Activated CD8-positive, alpha-beta memory T cell treated with anti-CD3 and anti-CD28 coated beads, Interleukin-2, amount 10 ng/mL, durations not matched to agents 7 days and 5 days (primary cell): ENCODE measurements at places on chromosomes 4 and X. TPM values are rescaled to one million over a fixed set of nuclear protein-coding genes. Genes with fewer than 3 reads are reported as not detected.

- no peak for DNase-seq
Observed at GRCh38 chr4:142596595-142596994, 249.5 kb downstream of the INPP4B start.

DNA sequence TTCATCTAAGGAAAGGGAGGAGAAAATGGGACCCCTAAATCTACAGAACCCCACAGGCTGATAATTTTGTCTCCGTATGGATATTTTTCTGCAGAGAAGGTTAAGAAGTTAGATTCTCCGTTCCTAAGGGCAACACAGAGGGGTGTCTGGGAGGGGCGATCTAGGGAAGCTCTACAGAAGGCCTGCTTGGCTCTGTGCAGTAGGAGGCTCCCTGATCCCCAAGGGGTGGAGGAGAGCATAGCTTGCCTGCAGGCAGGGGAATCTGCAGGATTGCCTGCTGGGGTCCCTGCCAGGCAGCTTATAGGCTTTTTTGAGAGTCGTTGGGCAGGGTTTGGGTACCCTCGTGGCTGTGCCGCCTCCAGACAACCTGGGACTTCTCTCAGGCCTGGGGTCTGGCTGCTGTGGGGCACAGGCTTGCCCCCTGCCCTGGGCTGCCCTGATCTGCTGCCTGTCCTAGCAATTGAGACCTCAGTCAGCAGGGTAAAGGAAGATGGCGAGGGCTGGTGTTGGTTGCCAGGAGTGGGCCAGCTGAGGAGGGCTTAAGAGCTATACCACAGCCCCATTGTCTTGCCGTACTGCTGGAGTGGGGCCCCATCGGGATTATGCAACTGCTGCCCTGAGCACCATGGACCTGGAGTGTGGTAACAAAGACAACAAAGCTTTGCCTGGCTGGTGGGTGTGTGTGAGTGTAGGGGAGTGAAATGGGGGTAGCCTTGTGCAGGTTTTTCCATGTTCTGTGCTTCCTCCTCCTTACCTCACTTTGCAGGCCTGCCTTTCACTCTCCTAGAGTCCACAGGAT, 74.1 kb downstream of the EFNB1 start:
- no peak for DNase-seq

- DNase-seq = no peak
Observed at GRCh38 chr4:30495651-30496310, 224.4 kb upstream of the PCDH7 start.

DNA sequence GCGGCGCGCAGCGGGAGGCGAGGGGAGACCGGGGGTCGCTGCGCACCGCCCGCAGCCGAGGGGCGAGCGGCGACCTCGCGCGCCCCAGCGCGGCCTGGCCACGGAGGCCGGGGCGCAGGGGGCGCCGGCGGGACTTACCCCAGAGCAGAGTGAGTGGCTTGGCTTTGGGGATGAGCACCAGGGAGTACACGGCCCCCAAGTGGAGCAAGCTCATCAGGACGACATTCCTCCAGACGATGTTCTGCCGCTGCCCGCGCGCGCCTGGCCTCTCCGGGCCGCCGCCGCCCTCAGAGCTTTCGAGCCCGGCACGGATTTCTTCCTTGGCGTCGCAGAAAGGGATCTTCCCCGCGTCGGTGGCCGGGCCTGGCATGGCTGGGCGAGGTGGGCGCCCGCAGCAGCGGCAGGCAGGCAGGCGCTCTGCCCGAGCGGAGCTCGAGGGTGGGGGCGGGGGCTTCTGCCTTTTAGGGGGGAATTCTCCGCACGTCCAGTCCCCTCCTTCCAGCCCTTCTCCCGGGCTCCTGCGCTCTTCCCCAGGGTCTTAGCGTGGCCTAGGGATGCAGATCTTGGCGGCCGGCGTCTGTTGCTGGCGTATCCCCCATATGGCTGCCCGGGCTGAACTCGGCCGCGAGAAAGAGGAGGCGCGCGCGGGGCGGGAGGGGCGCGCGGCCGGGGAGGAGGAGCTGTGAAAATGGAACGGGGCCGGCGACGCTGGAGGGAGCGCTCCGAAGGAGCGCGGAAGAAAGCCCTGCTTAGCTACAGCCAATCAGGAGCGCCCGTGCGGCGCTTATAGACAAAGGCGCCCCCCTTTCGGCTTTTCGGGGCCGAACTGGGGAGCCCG, at the start of gene SCD5:
TSS of gene SCD5 (minus strand) at position 629 of the 838 bp plus-strand sequence. CDS start at position 370, 259 bp downstream.
- peak; percentile 88 for DNase-seq

Gene SRPX2
- not detected for total RNA-seq

Gene SNCA
- total RNA-seq = 2.0 TPM
